ENCODE measurements at places on chromosomes 7 and 10.

GRCh38 chr10:27771231-27771630 lies 25.6 kb upstream of the MKX start:
- DNase-seq, result no peak

- DNase-seq, result peak; percentile 95
Measured at GRCh38 chr7:32586291-32587221, 91.3 kb downstream of the AVL9 start.

GRCh38 chr10:104218751-104219150 lies 13.4 kb downstream of the CFAP43 start:
- DNase-seq, result no peak

- no peak for DNase-seq
Measured at GRCh38 chr7:139768249-139768824, 9.5 kb downstream of the HIPK2 start.

DNA sequence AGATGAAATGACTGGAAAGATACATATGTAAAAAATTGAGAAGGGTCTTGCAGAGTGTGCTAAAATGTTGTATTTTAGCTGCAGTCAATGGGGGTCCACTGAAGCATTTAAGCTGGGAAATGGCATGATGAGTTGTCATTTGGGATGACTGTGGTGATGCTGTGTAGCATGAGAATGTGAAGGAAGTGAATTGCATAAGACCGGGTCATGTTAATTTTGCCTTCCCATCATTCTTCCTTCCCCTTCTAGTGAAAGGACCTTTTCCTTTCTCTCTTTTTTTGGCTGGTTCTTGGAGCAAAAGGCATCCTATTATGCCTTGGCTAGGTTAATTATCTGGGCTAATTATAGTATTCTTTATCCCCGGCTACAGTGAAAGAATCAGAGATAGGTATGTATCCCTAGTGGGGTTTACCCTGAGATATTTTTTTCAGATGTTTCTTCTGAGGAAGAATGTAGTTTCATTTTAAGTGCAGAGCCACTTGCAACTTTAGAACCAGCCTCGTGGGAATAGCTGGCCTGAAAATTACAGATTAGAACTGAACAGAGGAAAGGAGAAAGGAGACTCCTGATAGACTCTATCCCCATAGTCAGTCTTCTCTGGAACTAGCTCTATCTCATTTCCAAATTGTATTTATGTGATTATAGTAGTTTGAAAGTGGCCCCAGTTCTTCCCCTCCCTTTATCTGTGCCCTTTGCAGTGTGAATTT lies 93.6 kb downstream of the HGF start:
- no peak for DNase-seq

DNA sequence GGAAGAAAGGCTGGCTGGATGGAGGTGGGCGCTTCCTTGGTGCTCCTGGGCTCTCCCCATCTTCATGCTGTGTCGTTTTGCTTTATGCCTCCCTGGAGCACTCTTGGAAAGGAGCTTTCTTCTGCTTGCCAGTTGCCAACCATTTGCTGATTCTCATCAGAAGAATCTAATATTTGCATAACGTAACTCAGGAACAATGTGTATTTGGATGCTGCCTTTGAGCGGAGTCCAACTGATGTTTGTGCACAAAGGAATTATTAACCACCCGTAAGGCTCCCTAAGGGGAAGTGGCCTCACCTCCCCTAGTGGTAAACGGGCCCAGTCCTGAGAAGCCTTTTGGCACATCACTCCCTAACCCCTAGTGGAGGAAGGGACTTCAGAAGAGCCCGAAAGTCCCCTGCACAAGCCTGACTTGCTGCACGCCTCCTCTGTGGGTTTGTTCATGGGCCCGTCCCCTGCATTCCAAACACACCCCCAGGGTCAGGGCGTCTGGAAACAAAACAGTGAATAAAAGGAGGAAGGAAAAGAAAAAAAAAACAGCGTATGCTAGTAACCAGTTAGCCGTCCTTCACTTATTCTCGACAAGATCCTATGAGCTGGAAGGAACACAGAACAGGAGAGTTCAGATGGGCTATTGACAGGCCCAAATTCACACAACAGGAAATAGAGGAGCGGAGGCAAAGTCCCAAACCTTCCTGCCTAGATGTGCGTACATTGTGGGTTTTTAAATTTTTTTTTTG lies 602.2 kb downstream of the LRMDA start:
- peak; percentile 48 for DNase-seq

DNA sequence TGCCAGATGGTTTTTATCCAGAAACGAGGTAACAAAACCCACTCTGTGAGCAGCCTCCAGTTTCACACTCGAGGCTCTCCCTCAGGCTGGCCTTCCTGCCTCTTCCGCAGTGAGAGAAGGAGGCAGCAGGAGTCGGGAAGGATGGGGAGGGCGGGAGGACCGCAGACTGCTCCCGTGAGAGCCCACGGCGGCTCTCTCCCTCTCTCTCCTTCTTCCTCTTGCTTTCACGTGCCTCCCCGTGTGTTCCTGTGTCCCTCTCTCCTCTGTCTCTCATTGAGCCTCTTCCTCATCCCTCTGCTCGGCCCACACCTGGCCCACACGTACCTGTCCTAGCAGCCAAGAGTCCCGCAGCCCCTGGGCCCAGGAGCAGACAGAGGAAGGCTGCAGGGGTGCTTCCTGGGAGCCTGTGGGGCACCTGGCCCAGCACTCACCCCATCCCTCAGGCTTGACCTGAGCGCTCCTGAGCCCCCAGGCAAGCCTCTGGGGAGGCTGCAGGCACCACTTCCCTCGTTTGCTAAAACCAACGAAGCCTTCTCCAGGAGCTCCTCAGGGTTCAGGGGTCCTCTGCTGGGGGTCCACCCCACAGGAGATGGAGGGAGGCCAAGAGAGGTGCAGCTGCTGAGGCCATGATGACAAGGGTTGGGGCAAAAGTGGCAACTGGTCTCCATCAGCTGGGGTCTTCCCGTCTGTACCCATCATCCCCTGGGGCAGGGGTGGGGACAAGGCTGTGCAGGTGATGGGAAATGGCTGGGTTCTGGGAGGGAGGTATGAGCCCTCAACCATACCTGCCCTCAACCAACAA lies 13.6 kb downstream of the SPOCK2 start:
- DNase-seq, result no peak

DNA sequence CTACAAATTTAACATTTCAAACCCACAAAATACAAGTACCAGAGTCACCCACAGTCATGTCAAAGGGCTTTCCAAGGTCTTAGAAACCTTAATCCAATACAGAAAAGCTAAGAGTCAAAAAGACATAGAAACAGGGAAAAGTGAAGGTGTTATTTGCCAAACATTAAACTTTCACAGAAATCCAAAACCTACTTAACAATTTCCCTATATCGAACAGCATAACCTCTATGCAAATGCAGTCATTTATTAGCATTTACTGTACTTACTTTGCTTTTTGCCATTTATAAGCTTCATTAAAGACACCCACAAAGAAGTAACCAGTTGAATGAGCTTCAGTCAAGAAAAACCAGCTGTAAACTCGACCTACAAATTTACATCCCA lies 1.6 kb downstream of the PANK1 start:
- DNase-seq, result no peak

GRCh38 chr7:4050126-4050660 lies 631.9 kb upstream of the FOXK1 start:
- DNase-seq, result no peak

GRCh38 chr7:25249772-25250171 lies 21.5 kb upstream of the NPVF start:
- DNase-seq, result no peak

- DNase-seq, result no peak
Measured at GRCh38 chr10:48705401-48705938, 20.8 kb downstream of the WDFY4 start.
